ELR (cell line): ENCODE measurements at places on chromosomes 5 and 9.
A peak's percentile ranks its signal among the peaks of the same experiment; 100 is the strongest.

- DNase-seq: no peak
These were observed 19.3 kb downstream of the BRD3 start for GRCh38 chr9:134048582-134048968.

- DNase-seq: no peak
These were observed 344.0 kb downstream of the PTPRD start for GRCh38 chr9:10268531-10269485.

- DNase-seq: no peak
These were observed 91.3 kb downstream of the CAMSAP1 start for GRCh38 chr9:135815830-135816650.

- DNase-seq: peak; percentile 55
These were observed 1.7 kb downstream of the SH3PXD2B start for GRCh38 chr5:172452398-172453205.

GRCh38 chr5:75040973-75041372, 11.4 kb downstream of the GCNT4 start:
- DNase-seq: no peak

DNA sequence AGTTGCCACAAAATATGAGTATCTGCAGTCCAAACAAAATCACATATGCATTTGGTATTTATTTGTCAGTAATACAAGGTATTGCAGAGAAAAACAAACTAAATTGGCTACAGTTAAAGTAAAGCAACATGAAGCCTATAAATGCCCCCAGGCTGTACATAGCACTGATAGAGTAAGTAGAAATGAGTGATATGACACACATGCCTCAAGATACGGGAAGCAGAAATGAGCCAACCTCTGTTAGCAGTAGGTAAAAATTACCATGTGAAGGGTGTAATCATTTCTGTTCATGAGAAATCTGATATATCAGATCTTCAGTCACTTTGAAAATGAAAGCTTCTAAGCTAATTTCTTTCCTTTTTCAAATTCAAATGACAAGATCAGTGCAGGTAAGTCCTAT, 131.1 kb downstream of the CHSY3 start:
- DNase-seq: no peak

DNA sequence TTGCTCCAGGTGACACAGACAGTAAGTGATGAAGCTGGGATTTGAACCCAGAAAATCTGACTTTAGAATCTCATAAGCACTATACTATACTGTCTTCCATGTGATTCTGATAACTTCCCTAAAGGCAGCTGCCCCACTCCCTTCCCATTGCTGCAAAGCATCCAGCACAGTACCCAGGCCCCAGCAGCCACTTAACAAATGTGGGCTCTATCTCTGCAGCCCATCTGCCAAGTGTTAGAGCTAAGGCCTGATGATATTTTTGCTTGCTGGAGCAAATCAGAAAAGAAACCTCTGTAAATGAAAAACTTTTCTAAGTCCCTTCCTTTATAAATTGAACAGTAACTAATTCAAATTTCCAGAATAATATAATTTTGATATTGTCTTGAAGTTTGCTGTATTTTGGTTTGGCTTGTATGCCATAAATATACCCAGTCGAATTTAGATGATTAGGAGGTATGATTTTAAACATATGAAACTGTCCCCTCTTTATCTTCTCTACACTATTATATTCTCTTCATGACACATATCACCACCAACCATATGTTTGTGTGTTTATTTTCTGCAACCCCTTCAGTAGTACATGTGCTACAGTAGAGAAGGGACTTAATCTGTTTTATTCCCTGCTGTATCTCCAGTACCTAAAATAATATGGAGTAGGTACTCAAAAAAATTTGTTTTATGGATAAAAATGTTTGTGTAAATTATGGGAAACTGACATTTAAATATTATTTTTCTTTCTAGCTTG, 63.8 kb downstream of the SMIM15 start:
- no peak for DNase-seq

DNA sequence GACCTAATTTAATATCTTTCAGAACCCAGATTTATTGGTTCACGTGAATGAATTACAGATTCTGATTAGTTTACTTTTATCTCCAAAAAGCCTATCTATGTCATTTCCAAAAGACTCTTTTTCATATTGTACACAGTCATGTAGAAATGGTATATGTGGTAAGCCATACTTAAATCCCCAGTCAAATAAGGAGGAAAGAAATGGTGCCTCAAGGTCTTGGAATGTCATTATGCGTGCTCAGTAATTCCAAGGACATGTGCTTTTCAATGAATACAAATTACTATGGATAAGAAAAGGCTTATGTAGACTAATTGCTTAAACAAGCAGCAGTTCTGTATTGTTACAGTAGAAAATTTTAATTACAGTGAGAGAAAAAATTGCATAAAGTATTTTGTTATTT, 64.1 kb upstream of the TYRP1 start:
- no peak for DNase-seq

DNA sequence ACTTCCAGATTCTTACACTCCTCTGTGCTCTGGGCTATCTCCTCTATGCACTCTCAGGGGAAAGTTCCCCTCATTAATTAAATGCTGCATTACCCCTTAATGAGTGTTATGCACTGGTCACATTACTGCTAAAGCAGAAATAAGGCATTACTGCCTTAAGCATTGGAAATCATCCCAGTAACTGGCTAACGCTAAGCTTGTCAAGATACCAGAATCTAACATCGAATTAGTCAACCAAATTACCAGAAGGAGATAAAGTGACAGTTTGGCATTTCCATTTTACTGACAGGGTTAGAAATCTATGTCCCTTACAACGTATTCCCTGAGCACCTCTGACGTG, 69.5 kb upstream of the FAM169A start:
- DNase-seq: no peak

DNA sequence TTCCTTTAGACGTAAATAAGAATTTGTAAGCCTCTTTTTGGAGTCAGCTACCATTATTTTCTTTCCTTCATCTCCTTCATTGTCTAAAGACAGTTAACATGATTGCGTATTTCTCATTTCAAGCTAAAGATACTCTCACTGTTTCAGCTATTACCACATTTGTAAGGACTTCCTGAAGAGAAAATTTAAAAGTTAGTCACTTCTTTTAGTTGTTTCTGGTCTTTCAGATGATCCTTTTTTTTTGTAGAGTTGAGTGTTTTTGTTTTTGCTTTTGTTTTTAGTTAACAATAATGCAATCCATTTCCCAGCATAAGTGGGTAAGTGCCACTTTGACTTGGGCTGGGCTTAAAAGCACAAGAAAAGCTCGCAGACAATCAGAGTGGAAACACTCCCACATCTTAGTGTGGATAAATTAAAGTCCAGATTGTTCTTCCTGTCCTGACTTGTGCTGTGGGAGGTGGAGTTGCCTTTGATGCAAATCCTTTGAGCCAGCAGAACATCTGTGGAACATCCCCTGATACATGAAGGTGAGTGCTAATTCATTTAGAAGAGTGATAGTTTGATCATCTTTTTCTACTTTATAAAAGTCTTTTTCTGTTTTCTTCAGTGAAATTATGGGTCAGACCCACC, 2.0 kb downstream of the IL31RA start:
- peak; percentile 28 for DNase-seq

DNA sequence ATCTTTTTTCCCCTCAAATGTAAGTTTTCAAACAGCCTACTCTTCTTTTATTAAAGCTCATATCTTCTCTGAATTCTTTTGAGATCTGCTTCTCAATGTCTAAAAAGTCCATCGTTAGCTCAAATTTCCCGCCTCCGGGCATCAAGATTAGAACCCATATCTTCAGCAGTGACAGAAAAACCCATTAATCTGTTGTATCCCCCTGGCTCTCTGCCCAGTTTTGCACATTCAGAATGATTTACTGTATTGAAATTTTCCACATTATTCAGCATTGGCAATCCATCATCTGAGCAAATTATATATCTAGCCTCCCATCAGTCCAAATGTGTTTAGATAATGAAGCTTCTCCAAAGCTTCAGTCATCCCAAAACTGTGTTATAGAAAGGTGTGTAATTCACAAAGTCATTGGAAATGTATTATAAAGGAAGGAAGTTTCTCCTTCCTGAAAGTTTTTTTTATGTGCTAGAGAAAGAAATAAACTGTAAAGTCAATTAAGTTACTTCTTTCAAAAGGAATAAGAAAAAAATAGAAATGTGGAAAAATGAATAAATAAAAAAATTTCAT, 849.9 kb downstream of the MAT2B start:
- DNase-seq: no peak

DNA sequence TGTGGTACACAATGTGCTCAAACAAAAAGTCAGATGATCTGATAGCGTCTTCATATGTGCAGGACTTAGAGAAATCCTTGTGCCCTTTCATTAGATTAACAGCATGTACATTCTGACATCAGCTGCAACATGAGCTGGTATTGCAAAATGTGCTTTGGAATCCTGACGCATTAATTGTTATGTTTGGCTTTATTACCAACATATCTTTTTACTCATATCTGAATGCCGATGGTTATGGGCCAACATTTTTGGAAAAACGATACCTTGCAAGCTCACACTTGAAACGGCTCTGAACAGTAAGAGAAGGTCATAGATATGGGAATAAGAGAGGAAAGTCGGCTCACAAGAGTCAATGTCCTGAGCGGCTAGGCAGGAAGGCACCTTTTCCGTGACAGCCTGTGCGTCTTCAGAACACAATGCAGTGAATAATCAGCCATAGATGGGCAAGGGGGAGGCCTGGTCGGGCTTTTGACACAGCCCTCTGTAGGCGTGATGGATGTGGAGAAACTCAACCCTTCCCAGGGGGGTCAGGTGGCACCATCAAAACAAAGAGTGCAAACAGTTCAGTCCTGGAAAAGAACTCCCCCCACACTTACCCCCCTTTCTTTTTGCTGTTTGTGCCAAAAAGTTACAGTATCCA, 36.4 kb upstream of the GAS1 start:
- no peak for DNase-seq

GRCh38 chr5:68490406-68490805, 274.9 kb downstream of the PIK3R1 start:
- no peak for DNase-seq

GRCh38 chr9:16482764-16483163, 387.7 kb downstream of the BNC2 start:
- peak; percentile 62 for DNase-seq

- no peak for DNase-seq
These were observed 29.9 kb downstream of the TNFSF15 start for GRCh38 chr9:114775981-114776380.

DNA sequence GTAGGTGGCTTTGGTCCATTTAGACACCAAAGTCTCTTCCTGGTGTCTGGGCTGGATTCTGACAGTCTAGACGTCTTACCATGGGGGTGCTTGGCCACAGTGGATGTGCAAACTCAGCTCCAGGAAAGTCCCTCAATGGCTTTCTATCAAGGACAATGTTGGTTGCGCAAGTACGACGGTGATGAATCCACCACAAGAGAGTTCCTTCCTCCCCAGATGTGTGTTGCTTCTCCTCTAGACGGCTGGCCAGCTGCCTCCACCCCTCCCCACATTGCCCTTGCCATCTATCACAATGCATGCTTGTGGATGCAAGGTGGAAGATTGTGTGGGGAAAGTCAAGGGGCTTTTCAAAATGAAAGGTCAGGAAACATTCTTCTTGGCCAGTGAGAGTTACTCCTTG, 89.7 kb upstream of the IRX2 start:
- no peak for DNase-seq
